Transverse colon (tissue), 4 donors: ENCODE measurements at places on chromosomes 5 and 9.

- no peak for DNase-seq
Observed at GRCh38 chr9:68925175-68925574, 88.7 kb downstream of the PRKACG start.

DNA sequence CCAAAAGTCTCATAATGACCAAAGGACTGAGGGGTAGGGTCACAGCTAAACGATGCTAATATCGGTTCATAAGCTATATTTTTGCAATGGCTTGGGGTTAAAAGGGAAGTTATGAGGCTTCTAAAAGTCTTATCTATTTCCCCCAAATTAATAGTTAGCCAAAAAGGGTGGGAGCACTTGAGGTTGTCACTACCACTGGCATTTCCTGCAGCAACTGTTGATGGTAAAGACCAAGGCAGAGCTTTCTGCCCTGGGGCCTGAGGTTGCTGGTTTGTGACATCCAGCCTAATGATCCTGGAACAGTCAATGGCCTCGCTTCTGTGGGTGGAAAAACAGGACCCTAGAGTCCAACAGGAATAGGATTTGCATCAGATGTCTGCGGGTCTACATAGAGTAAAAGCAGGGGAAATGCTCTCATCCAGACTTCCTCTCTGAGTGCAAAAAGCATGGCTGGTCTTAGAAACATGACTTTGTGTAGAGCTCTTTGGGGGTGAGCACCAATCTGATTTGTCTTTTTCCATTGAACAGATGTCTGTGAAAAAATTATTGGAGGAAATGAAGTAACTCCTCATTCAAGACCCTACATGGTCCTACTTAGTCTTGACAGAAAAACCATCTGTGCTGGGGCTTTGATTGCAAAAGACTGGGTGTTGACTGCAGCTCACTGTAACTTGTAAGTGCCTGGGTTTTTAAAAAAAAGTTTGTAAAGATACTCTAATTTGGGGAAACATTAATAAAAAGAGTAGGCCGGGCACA lies 2.7 kb downstream of the GZMA start:
- no peak for DNase-seq

GRCh38 chr5:18975624-18976023 lies 1012.4 kb downstream of the CDH18 start:
- DNase-seq, result no peak

GRCh38 chr9:4328723-4329122 lies 28.9 kb upstream of the GLIS3 start:
- no peak for DNase-seq

GRCh38 chr5:155004138-155004744 lies 9.3 kb upstream of the KIF4B start:
- peak; percentile 10 for DNase-seq
